Kidney (tissue), 22 donors: ENCODE measurements at places on chromosomes 12 and 14.

DNA sequence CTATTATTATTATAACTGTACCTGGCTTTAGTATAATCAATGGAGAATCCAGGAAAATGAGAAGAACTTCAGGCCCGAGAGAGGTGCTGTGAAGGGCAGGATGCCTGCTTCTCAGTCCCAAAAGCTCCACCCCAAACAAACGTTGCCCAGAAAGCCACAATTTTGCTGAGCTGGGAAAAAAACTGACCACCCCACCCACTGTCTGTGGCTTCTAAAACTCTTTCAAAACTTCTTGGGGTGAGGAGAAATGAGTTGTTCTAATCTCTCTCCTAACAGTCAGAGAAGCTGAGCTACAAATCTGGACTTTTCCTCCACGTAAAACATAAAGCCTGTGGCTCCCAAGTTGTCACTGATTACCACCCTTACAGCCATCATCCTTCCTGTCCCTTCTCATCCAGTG, 13.4 kb downstream of the VDR start:
- DNase-seq = no peak

GRCh38 chr12:26770239-26771070, 62.5 kb downstream of the ITPR2 start:
- no peak for DNase-seq

GRCh38 chr12:58681730-58682129, 238.6 kb downstream of the LRIG3 start:
- DNase-seq = no peak

DNA sequence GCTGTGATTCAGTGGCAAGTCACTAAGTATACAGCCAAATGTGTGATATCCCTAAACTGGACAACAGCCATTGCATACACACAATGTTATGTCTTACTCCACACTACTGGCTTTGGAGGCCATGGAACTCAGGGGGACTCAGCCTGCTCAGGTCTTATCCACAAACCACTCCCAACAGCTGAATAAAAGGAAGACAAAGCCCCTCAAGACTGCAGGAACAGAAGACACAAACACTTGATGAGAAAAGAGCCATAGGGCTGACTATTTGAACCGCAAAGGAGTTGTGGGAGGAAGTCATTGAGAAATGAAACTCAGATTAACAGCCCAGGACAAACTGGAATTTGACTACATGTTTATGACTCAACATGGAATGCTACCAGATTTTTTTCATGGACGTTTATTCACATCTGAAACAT, 40.9 kb downstream of the PTGER2 start:
- DNase-seq = peak; percentile 79

DNA sequence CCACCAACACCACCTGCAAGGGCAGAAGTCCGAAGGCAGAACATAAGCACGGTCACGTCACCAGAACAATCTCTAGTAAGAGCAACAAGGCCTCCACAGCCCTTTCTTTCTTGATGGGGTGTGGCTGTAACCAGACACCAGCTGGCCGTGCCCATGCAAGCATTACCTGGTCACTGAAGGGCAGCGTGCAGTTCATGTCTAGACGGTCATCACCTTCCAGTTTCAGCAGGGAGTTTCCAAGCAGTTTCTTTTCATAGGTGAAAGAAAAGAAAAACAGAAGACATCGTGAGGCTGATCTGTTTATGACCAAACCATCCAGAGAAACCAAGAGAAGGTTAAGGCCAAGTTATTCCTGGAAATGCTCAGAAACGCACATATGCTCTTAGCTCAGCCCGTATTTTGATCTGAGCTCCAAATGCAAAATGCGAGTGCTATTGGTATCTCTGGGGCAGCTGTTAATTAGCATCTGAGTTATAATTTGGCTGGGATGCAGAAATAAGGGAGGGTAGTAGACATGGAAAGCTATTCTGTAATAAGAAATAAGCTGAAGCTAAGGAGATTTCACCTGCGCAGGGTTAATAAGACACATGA, 42.5 kb downstream of the PRKAB1 start:
- DNase-seq = peak; percentile 83

- no peak for DNase-seq
Measured at GRCh38 chr14:68466491-68466977, 326.3 kb downstream of the ZFP36L1 start.

DNA sequence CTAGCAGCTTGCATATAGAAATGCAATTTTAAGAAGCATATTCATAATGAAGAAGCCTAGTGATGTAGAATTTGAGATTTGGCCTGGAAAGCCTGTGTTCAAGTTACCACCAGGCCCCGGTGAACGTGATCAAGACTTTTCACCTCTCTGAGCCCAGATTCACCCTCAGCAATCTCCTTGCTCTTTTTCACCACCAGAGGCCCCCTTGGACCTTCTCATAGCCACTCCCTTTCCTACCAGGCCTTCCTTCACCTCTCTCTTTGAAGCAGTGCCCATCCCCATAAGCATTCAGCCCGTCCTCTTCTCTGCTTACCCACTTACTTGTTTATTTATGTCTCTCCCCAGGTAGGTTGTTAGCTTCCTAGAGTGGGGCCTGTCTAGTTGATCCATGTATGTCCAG, 1280.9 kb downstream of the AACS start:
- DNase-seq = no peak

- peak; percentile 76 for DNase-seq
Measured at GRCh38 chr14:50230701-50231474, 490 bp downstream of the SOS2 start.

- DNase-seq = no peak
Measured at GRCh38 chr14:50647753-50648152, 20.4 kb downstream of the SAV1 start.

GRCh38 chr12:1692226-1692625, 1.4 kb downstream of the ADIPOR2 start:
- DNase-seq = no peak

- peak; percentile 30 for DNase-seq
Measured at GRCh38 chr14:76908834-76909233, 82.6 kb downstream of the LRRC74A start.

DNA sequence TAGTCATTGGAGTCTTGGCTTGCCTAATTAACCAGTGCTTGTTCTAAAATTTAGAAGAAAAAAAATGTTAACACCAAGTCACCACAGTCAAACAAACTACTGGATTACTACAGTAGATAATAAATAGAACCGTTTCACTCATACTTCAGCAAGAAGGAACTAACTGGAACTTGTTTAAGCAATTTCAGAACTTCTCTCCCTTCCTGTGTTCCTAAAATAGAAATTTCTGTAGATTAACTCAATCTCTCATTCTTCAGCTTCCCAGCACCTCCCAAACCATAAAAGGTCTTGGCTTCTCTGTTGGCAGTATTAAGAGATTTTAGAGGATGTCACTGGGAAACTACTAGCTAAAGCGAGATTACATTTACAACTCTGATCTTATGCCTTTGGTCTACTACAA, 18.6 kb downstream of the GNS start:
- no peak for DNase-seq

DNA sequence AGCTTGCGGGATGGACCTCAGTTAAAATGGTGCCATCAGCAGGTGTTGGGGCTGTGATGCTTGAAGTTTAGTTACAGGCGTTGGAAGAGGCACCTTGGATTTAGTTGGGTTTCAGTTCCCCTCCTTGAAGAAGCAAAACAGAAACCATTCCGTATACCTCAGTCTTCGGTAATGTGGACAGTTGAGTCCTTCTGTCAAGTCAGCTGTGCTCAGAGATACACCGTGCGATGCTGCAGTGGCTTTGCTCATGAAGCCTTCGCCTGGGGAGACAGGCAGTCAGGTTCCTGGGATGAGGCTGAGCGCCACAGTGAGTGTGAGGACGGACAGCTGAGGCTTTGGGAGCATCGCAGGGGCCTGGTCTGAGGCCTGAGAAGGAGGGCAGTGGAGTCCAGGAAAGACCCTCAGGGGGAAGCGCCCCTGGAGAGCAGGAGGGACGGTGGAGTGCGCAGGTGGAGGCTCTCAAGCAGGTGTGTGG, 7.4 kb downstream of the RAN start:
- no peak for DNase-seq

GRCh38 chr14:91376547-91377477, 40.8 kb downstream of the CCDC88C start:
- DNase-seq = no peak

DNA sequence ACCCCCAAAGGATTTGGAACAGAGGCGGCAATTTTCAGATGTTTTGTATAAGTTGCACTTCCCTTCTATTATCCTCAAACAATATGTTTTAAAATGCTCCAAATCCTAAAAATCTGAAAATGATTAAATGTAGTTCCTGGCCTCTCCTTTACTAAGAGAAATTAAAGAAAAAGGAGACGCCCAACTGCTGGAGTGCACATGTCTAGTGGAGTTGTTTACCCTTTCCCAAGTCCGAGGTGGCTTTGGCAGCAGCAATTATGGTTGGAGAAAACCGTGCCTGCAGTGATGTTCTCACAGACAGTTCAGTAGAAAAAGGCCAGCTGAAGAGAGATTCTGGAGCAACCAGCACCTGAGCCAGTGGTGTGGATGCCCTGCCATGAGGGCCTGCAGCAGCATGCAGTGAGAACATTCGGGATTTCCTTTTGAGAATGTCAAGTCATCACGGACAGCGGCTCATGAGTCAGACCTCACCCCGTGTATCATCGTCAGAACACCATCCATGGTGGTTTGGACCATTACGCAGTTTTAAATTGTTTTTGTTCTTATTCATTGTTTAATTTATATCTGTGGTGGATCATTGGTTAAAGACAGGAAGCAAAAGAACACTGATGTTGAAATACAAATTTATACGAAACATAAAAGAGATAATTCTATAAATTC, 179.0 kb upstream of the KRR1 start:
- DNase-seq = no peak

DNA sequence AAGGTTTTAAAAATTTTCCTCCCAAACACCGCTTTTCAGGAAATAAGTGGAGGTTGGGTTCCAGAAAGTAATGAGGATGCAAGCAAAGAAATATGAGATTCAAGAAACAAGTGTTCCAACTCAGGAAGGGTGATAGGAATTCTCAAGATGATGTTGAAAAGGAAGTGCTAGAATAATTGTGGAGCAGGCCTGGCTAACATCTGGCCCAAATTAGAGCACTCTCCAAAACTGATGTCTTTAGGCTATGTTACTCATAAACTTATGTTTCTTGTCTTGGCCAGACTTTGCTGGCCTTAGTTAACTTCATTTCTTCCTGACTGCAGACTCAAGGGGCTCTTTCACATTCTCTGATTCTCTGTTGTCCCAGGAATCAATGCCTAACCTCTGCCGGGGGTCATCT, 116.3 kb downstream of the TMTC3 start:
- no peak for DNase-seq

DNA sequence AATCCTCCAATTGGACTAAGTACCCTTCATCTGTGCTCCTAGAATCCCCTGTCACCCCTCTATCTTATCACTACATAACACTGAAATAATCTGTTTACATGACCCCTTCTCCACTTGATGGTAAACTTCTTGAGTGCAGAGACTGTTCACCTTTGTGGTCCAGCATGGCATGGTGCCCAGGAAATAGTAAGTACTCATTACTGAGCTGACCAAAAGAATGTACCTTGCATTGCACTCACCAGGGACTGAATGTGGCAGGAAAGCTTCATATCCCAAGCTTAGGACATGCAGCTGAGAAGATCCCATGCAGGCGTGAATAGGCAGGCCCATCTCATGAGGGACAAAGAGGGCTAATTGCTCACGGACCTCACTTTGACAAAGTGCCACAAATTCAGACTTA, 1.4 kb upstream of the GARIN2 start:
- no peak for DNase-seq

DNA sequence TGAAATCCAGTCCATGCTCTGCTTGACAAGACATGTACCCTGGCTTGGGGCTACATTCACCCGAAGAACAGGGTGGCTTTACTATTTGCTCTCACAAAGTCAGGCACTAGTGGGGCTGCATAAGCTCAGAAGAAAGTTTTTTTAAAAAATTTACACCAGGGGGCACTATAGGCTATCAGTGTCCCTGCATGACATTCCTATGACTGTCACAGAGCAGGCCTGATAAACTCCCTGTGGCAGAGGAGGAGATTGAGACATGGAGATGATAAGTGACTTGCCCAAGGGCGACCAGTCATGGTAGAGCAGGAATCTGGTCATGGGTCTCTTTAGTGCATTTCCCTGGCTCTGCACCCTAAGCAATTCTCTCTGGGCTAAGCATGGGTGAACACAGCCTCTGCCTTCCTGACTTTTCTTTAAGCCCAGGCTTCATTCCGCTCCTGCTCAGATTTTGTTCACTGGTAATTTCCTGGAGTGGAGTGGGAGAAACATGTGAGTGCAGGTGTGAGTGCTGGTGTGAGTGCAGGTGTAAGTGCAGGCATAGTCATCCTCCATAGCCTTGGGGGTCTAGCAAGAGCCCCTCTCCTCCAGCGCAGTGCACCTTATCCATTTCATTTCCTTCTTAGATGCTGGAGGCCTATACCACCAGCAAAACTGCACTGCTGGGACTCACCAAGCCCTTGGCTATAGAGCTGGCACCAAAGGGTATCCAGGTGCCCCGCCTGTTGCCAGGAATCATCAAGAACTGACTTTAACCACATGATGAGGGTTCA, 91.6 kb downstream of the DHRS2 start:
- peak; percentile 49 for DNase-seq

DNA sequence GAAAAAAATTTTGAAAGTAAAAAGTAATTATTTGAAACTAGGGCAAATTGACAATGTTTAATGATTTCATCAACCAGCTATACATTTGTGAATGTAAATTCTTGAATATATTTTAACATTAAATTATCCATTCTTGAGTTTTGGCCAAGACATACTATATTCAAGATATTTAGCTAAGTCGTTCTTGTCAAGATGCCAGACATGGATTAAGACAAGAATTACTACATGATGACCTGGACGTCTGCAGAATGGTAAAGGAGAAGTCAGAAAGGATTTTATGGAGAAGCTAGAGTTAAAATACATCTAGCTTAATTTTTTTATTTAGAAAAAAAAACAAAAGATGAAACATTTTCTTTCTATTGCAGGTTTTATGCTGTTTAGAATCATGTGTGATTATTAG, 255.8 kb downstream of the TMTC2 start:
- no peak for DNase-seq

- DNase-seq = no peak
Measured at GRCh38 chr12:131152587-131152986, 198.9 kb downstream of the ADGRD1 start.

DNA sequence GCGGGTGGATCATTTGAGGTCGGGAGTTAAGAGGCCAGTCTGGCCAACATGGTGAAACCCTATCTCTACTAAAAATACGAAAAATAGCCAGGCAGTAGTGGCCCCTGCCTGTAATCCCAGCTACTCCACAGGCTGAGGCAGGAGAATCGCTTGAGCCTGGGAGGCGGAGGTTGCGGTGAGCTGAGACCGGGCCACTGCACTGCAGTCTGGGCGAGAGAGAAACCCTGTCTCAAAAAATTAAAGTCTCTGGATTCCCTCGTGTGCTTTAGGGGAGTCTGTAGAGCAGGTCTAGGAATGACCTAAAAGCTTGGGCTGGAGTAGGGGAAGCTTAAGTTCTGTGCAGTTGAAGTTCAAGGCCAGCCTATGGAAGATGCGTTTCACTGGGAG, 697 bp upstream of the TULP3 start:
- DNase-seq = no peak
